ENCODE measurements at places on chromosomes 5 and 9.

DNA sequence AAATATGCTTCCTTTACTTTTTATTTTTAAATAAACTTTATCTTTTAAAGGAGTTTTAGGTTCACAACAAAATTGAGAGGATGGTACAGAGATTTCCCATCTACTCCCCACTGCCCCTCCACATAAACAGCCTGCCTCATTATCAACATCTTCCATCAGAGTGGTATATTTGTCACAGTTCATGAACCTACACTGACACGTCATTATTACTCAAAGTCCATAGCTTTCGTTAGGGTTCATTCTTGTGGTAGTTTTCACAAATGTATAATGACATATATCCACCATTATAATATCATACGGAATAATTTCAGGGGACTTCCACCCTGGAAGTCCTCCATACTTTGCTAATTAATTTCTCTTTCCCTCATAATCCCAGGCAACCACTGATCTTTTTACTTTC lies 204.9 kb downstream of the SMARCA2 start:
- DNase-seq, result no peak

DNA sequence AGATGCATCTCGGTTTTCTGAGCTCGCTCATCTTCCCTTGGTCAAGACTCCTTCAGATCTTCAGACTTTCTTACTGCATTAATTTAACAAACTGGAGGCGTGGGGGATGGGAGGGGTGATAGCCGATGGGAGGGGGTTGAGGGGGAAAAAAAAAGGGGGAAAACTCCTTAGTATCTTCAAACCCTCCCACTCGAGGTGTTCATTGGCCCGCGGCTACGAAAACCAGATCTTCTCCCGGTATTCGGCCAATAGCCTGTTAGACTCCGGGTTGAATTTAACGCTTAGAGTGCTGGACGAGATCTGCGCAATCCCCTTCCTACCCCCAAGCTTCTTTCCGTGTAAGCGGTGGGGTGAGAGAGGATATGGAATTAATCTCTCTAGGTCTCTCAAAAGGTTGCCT lies 689 bp upstream of the GLRA1 start:
- DNase-seq, result no peak

DNA sequence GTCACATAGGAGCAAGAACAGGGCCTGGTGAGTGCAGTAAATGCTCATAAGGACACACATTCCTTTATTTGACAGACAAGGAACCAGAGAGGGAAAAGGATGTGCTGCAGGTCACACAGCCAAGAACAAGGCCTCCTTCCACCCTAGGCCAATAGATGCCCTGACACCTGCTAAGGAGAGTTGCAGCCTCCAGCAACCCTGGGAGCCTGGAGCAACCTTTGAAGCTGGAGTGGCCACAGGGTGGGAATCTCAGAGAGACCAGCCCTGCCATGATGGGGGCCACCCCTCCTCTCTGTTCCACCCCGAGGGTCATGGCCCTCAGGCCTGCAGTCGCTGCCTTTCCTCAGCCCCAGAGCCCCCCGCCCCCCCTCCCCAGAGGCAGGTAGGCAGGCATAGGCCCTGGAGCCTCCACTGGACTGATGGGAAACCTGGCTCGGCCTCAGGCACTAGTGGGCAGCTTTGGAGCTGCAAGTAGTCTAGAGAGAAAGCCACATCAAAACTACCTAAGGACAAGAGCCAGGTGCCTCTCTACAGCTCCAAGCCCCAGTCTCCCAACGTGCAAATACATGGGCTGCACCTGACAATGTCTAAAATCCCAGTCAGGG lies 116.1 kb upstream of the SPOCK1 start:
- DNase-seq, result no peak

GRCh38 chr5:140978983-140979382 lies 12.7 kb downstream of the PCDHAC2 start:
- DNase-seq, result no peak

- no peak for DNase-seq
Measured at GRCh38 chr9:138007566-138007917, 130.0 kb downstream of the CACNA1B start.

GRCh38 chr5:3393920-3394597 lies 201.6 kb upstream of the IRX1 start:
- DNase-seq, result no peak

DNA sequence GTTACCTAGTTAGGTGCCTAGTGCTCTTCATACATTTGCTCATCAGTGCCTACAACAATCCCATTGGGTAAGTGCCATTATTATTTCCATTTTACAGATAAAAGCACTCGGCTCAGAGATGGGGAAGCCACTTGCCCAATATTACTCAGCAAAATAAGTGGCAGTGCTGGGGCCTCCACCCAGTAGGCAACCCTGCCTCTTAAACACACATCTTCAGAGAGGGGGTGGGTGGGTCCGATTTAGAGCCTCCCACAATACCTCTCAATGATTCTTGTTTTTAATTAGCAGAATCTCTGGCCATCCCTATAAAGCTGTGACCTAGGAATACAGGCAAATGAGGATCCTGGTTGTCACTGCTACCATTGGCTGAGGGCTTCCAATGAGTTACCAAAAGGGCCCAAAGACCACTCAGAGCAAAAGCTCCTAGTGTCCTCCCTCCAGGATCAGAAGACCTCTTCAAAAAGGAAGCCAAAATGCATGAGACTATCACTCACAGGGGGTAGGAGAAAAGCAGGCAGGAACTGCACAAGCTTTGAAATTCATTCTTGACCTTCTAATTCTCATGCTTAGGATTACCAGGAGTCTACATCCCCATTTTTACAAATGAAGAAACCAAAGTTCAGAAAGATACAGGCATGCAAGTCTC lies 36.1 kb upstream of the UBE2D2 start:
- no peak for DNase-seq

GRCh38 chr9:83070261-83070660 lies 7.3 kb upstream of the RASEF start:
- DNase-seq, result no peak

GRCh38 chr9:85108746-85109145 lies 439.2 kb downstream of the NTRK2 start:
- no peak for DNase-seq

All from stimulated activated CD4-positive, alpha-beta T cell treated with anti-CD3 and anti-CD28 coated beads, Interleukin-1b, Interleukin-23, amount 100 ng/mL, for 1 hour (primary cell).